ENCODE measurements at places on chromosomes 1 and 21. TPM values are rescaled to one million over a fixed set of nuclear protein-coding genes. Genes with fewer than 3 reads are reported as not detected.
A peak's percentile ranks its signal among the peaks of the same experiment; 100 is the strongest.

The TRIM67 gene
- not detected for total RNA-seq

The FAM167B gene
- 1.4 TPM for total RNA-seq

DNA sequence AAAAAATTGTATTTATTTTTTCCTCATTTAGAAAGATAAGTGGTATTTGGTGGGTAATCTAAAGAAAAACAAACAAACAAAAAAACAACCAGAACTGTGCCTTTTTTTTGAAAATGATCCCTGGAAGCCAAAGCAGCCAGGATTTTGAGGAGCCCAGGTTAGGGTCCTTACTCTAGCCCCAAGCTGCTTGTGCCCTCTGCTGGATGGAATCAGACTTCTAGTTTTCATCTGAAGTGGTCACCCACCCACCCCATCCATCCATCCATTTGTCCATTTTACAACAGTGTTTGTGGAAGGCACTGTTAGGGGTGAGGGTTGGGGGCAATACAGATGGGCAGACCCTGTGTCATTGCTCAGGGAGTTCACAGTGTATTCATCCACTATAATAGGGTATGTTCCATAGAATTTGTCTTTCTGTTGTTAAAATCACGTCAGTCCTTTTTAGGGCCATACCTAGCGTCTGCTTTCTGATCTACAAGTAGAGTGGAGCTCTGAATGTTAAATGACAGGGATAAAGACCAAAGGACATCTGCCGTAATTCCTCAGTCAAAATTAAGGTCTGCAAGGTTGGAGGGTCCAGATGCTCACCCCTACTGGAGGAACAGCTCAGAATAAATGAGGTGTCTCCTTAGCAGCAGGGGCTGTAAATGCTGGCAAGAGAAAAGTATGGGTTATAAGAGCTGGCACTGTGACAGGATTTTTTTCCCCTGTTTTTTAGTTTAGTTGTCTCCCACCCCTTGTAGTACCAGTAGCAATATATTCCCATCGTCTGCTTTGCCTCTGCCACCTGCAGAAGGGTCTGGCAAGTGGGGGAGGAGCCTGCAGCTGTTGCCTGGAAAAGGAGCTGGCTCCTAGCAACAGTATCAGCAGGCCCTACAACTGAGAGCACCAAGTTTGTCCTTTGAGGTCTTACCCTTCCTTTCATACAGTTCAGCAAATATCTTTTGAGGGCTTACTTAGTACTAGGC lies 3.2 kb downstream of the LRRC42 start:
- H3K27ac ChIP-seq = no peak overlapping the region
- no peaks in the 10 kb centered on the region for H3K36me3 ChIP-seq
- no peak for DNase-seq
- H3K4me3 ChIP-seq = no peak overlapping the region
- H3K27me3 ChIP-seq = no peaks in the 10 kb centered on the region

DNA sequence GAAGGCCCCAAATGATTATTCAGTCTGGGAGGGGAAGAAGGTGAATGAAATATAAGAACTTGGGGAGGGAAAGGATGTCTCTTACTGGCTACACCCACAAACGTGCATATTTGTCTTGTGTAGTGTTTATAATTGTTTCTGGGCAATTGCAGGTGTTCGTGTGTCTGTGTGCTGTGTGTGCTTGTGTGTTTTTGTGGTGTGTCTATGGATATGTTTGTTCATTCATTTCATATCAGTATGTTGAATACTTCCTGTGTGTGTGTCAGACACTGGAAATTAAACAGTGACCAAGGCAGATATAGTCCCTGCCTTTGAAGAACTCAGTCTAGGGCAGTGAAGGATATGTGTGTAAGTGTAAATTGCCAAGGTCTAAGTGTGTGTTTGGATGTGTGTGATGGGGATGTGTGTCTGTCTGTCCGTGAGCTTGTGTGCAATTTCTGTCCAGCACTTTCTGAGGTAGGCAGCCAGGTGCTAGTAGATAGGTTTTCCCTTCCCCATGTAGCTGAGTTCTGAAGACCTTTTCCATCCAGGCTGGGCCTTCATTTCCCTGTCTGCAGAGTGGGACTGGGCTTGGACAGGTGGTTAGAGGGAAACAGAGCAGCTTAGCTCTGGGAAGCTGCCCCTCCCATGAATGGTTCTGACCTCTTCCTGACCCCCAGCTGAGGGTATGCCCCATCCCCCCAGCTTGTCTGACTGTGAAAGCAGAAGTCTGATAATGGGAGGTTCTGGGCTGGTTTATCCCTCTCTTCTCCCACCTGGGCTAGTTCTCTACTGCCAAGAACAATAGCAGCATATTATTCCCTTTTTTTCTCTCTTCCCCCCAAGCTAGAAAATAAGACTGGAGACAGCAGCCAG lies 3.8 kb downstream of the AGO1 start:
- H3K27me3 ChIP-seq = no peaks in the 10 kb centered on the region
- H3K4me1 ChIP-seq = peaks cover 9% of the 10 kb centered on the region
- no peaks in the 10 kb centered on the region for H3K36me3 ChIP-seq
- no peak for DNase-seq

DNA sequence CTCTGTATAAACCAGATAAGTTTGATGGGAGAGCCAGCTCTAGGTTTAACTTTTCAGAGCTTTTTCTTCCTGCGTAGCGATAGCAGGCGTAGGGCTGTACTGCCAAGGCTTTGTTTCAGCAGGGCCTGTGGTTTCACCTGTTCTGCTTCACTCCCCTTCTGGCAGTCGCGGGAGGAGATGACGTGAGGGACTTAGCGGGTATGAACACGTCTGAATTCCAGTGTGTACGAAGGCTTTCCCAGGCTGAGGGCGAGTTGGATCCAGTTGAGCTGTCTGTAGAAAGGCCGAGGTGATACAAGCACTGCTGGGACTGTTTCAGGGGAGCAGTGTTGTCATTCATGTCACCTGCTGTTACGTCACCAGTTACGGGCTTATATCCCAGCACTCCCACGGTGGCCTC lies 21.2 kb downstream of the PEX14 start:
- H3K4me1 ChIP-seq = peaks cover 17% of the 10 kb centered on the region
- DNase-seq = peak; percentile 58
- H3K27me3 ChIP-seq = no peaks in the 10 kb centered on the region
- peak overlapping the region; percentile 79 for H3K27ac ChIP-seq

DNA sequence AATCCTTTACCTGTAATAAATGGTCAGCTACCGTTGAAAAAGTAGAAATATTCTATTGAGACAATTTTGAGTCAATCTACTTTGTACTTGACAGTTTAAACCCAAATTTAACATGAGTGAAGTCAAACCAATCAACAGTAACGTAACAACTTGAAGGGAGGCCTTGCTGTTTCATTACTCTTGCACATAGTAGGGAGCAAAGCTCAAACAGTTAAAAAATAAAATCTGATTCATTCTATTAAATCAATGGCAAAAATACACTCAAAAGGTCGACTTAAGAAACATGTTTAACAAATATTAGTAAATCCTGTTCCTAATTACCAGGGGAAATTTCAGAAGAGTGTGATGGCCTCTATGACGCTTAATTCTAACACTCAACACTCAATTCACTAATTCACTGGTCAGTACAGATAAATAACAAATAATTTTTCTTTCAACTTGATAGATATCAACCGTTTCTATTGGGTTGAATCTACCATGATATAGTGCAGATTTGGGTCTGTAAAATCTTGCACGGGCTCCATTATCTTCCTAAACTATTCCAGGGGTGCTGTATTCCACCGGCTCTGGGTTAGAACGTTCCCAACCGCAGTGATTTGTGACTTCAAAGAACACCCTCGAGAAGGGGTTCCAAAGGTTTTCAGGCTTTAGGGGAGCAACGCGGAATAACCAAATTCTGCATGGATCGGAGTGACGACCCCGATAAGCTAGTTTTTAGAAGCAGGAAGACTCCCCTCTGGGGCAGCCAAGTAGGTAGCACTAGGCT lies 1.4 kb downstream of the TARBP1 start:
- H3K27ac ChIP-seq = peak overlapping the region; percentile 71
- H3K4me1 ChIP-seq = peaks cover 26% of the 10 kb centered on the region
- peak overlapping the region; percentile 65 for H3K4me3 ChIP-seq

- no peaks in the 10 kb centered on the region for H3K4me1 ChIP-seq
- DNase-seq = no peak
- no peak overlapping the region for H3K4me3 ChIP-seq
- no peak overlapping the region for H3K27ac ChIP-seq
- no peaks in the 10 kb centered on the region for H3K36me3 ChIP-seq
These were observed 42.5 kb upstream of the LRRN2 start for GRCh38 chr1:204728045-204728444.

DNA sequence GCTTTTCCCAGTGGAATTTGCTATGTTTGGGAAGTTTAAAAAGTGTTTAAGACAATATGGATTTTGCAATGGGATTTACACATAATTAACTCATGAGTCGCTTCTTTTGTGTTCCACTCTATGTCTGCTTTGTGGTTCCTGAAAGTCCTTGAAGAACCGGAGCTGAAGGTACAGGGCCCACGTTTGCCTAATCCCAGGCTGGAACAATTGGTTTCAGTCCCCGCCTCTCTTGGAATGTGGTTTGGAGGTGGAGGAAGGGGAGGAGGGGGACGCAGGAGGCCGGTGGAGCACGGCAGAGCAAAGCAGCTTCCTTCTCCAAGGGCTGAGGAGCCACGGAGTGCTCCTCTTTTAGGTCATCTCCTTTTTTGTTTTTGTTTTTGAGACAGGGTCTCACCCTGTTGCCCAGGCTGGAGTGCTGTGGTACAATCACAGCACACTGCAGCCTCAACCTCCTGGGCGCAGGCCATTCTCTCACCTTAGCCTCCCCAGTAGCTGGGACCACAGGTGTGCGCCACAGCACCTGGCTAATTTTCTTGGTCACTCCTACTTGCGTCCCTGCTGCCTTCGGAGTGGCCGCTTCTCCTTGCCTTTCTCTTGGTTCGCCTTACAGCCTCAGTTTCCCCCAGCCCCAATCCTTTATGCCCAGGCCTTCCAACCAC lies 129.5 kb upstream of the ERRFI1 start:
- H3K27me3 ChIP-seq = no peaks in the 10 kb centered on the region
- H3K27ac ChIP-seq = no peak overlapping the region
- H3K36me3 ChIP-seq = no peaks in the 10 kb centered on the region
- DNase-seq = no peak

- no peak overlapping the region for H3K4me3 ChIP-seq
- H3K27me3 ChIP-seq = no peaks in the 10 kb centered on the region
- H3K4me1 ChIP-seq = no peaks in the 10 kb centered on the region
- no peak overlapping the region for H3K27ac ChIP-seq
These were observed 143.0 kb upstream of the MAGI3 start for GRCh38 chr1:113247355-113247754.

DNA sequence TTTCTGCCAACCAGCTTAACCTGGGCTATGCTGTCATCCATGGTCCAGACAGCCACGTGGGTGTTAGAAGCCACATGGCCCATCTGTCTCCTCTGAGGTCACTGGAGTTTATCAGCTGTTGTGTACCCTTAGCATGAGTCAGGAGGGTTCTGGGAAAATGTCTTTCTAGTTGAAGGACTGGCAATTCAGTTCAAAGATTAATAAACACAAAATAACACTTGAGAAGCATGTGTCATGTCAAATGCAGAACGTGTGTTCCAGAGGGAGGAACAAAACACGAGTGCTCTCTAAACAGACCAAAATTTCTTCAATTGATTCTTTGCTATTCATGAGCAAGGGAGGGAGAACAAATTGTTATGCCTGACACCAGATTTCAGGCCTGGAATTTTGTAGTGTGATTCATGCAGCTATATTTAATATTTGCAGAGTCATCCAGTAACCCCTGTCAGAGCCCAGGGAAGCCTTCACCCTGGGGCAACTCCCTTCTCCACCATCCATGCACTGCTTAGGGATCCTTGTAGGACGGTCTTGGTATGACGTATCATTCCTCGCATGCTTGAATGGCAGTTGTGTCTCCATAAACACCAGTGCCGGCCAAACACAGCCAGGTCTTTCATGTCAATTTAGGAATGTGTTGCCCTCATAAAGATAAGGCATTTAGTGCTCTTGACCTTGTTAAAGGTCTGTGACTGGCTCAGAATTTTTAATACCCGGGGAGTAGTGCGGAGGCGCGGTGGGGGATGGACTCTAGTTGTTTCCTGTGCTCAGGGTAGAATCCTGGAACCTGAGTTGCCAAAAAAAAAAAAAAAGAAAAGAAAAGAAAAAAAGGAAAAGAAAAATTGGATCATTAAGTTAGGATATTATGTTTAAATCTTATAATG lies 27.7 kb upstream of the DYRK1A start:
- no peaks in the 10 kb centered on the region for H3K4me1 ChIP-seq
- no peaks in the 10 kb centered on the region for H3K27me3 ChIP-seq
- H3K4me3 ChIP-seq = no peak overlapping the region
- no peak for DNase-seq
- no peak overlapping the region for H3K27ac ChIP-seq

DNA sequence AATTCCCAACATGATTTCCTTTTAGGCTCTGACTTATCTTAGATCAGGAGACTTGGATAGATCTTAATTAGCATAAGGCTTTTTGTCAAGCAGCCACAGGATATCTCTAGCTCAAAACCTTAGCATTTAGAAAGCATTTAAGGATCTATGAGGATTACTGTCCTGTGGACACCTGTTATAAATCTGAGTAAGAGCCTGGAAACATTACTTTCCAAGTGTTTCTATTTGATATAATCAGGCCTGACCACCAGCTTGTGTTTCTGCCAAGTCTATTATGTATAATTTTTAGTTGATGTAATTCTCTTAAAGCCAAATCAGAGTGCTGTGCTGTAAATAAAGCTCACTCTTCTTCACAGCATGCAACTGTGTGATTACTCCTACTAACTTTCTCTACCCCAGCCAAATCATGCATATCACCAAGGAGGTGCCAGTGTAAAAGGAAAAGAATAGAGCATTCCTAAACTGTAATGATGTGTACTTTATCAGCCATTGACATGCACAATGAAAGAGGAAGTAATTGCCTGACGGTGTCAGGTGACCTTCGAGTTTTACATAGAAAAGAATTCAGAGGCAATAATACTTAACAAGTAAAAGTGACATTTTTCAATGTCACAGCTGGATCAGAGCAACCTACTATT lies 309.9 kb upstream of the PRMT6 start:
- no peaks in the 10 kb centered on the region for H3K36me3 ChIP-seq
- DNase-seq = no peak
- H3K4me3 ChIP-seq = no peak overlapping the region
- no peaks in the 10 kb centered on the region for H3K4me1 ChIP-seq

DNA sequence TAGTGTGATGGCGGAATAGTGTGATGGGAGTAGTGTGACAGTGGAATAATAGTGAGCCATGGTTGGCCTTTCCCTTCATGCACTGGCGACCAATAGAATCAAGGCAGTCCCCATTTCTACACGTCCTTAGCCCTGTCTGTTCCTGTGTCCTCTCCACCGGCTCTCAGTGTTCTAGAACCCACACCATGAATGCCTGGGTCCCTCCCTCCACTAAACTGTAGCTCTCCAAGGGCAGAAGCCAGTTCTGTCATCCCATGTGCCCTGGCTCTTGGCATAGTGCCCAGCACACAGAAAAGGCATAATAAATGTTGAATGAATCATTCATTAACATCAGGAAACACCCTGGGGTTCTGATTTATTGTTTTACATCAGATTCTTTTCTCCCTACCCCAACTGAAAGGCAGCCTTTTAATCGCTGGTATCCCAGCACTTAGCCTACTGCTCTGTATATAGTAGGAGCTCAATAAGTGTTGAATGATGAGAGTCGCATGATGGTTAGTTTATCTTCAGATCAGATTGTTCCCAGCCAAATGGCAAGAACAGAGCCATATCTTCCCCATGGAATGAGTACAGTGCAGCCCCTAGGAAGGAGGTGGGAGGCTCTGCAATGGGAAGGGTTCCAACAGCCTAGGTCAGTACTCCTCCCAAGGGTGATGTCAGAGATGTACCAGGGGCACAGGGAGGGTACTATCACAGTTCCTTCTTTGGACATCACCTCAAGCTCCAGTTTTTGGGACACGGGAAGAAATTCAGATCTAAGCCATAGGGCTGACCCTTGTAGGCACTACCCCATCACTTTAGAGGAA lies 325.7 kb downstream of the HHAT start:
- H3K27ac ChIP-seq = no peak overlapping the region
- no peaks in the 10 kb centered on the region for H3K27me3 ChIP-seq
- H3K4me3 ChIP-seq = no peak overlapping the region
